ENCODE measurements at places on chromosomes 7 and 10.

DNA sequence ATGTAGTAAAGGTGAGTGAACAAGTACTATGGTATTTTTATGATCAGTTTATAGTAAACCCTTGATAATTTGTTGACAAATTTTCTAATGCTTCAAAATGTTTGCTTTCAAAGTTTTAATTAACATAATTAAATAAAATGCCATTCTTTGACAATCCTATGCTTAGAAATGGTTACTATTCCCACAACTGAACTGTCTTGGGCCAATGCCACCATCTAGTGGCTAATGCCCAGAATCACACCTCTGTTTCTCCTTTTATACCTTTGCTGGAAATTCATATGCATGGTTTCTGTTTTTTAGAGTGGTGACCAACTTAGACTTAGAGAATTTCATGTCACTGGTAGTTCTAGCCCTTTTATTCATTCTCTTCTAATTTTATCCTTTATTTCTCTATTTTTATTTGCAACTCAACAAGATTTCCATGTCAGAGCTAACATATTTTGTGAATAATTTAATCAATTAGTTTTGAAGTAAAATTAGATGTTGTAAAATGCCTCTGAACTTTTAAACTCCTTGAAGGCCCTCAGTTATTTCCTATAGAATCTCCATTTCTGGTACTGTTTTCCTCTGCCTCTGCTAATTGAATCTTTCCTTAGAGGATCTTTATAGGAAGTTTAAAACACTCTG lies 31.1 kb downstream of the PCGF5 start:
- peak; percentile 61 for DNase-seq

GRCh38 chr7:84999450-84999849 lies 187.4 kb downstream of the SEMA3D start:
- no peak for DNase-seq

GRCh38 chr10:70053841-70054288 lies 1.2 kb downstream of the MACROH2A2 start:
- peak; percentile 18 for DNase-seq

DNA sequence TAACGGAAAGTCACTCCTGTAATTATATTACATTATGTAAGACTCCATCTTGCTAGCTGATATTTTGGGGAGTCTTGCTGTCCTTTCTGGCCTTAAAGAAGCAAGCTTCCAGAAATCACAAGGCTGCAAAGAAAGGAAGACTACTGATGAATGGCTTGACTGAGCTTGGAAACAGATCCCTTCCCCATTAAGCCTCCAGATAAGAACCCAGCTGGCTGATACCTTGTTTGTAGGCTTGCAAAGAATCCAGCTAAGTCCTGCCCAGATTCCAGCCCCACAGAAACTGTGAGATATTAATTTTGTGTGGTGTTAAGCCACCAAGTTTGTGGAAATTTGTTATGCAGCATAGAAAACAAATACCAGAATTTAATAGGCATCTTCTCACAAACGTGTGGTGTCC lies 49.9 kb upstream of the TMEM106B start:
- DNase-seq: no peak

DNA sequence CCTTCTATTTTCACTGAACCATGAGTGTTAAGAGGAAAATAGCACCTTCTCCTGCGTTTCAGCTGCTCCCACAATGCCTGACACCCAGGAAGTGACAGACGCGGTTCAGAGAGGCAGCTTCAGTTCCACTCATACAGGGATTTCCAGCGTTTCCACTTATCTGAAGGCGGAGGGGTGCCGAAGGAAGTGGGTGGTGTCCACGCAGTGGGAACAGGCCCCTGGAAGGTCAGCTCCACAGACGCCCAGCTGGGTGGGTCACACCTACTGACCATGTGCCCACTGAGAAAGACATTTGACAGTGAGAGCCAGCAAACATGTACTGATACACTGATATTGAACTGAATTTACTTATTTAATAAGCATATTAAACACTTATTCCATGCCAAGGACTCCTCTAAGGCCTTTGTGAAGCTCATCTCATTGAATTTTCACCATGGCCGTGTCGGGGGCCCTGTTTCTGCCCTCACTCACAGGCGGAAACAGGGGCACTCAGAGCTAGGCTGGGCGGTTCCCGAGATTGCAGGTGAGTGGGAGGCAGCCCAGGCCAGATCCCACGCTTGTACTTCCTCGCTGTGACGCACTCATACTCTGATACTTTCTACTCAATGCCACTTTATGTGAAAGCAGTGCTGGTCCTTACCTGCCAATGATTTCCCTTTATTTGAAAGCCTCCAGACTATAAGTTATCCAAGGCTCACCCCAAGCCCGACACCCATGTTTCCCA lies 96.8 kb downstream of the TCERG1L start:
- DNase-seq: no peak

GRCh38 chr10:31669357-31669756 lies 259.3 kb downstream of the ARHGAP12 start:
- DNase-seq: no peak

GRCh38 chr10:49614242-49615198 lies 683 bp downstream of the CHAT start:
- no peak for DNase-seq

GRCh38 chr7:44498230-44498954 lies 7.9 kb upstream of the NUDCD3 start:
- DNase-seq: no peak

- peak; percentile 32 for DNase-seq
Observed at GRCh38 chr10:108465871-108466641, 1301.5 kb upstream of the SORCS1 start.

DNA sequence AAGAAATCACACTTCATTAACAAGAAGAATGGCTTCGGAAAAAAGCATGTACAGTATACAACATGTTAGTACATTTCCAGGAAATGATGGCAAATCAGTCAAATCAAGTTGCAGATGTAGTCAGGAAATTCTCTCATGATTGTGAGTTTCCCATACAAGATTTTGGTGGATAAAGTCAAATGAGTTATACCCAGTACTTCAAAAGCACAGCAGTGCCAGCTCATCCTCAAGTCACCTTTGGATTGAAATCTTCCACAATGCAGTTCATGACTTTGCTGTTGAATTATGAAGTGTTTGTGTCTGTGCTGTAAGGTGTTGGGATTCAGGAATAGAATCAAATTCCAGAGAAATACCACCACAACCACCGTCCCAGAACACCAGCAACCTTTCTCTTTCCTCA lies 301.3 kb upstream of the BMPER start:
- no peak for DNase-seq

DNA sequence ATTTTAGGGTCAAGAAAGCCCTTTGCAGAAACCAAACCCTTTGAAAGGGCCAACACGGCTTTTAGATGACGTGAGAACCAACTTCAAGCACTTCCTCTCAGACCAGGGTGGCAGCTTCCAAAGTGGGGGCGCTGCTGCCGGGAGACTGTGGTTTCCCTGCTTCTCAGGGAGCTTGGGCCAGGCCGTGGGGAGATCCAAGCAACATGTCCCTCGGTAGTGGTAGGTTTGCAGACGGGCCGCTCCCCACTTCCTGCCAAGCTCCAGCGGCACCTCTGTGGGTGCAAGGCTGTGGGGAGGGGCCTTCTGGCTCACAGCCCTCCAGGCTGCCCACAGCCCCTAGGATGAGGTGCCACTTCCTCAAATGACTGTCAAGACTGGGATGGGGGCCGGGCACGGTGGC lies 132.4 kb downstream of the FAM53B start:
- DNase-seq: no peak

- DNase-seq: no peak
Observed at GRCh38 chr7:107968449-107968848, 34.5 kb downstream of the LAMB1 start.

GRCh38 chr10:34596351-34596750 lies 218.7 kb downstream of the PARD3 start:
- no peak for DNase-seq

DNA sequence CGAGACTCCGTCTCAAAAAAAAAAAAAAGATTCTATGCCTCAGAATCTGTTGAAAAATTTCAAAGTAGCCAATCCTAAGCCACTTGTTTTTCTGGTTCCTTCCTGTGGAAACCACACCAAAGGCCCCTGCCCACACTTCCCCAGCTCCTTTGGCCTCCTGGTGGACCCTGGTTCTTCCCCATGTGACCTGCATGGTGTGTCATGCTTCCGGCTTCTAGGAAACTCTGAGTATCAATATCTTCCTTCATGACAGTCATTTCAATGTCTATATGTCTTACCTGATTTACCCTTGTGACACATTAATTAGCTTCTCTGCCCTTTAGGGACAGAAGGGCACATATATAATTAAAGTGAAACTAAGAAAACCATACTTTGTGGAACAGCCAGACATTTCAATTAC lies 80.4 kb upstream of the GRB10 start:
- no peak for DNase-seq

DNA sequence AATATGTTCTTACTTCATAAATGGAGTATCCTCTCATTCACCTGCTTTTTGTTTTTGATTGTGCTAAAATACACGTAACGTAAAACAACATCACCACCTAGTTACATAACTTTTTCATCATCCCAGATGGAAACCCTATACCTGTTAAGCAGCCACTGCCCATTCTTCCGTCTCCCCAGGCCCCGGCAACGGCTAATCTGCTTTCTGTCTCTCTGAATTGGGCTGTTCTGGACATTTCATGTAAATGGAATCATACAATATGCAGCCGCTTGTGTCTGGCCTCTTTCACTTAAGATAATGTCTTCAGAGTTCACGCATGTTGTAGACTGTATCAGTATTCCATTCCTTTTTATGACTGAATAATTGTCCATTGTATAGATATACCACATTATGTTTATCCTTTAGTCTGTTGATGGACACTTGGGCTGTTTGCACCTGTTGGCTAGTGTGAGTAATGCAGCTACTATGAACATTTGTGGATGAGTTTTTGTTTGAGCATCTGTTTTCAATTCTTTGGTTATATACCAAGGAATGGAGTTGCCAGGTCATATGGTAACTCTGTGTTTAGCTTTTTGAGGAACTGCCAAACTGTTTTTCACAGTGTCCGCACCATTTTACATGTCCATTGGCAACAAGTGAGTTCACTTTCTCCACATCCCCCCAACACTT lies 14.1 kb upstream of the SUN1 start:
- peak; percentile 73 for DNase-seq

DNA sequence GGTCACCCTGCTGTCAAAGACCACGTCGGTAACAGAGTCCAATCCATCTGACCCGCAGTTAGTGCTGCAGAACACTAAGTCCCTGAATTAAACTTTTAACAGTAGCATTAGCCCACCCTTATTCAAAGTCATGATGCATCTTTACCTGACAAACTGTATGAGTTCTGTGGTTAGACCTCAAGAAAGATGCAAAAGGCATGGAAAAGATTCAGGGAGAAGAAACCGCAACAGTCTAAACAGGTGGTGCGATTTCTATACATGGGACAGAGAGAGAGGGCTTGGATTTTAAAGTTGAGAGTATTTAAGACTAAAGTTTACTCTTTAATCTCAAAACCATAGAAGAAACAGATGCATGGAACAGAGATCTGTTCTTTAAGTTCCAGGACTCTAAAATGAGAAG lies 103.3 kb upstream of the NFE2L3 start:
- DNase-seq: no peak

DNA sequence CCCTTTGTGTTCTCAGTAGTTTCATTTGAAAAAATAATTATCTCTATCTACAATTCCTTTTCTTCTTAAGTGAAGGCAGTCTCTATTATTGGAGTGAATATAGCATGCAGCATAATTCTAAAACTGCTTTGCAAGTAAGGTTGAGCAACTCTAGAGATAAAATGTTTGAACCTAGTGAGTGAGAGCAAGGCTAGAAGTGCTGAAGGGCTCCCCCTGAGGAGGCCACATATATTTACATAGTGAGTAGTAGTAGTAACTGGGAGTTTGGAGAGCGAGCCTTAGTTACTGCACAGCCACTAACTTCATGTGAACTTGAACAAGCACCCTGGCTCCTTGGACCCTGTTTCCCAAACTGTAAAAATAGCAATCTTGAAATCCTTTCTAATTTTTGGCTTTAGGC lies 141.5 kb upstream of the DKK1 start:
- no peak for DNase-seq

DNA sequence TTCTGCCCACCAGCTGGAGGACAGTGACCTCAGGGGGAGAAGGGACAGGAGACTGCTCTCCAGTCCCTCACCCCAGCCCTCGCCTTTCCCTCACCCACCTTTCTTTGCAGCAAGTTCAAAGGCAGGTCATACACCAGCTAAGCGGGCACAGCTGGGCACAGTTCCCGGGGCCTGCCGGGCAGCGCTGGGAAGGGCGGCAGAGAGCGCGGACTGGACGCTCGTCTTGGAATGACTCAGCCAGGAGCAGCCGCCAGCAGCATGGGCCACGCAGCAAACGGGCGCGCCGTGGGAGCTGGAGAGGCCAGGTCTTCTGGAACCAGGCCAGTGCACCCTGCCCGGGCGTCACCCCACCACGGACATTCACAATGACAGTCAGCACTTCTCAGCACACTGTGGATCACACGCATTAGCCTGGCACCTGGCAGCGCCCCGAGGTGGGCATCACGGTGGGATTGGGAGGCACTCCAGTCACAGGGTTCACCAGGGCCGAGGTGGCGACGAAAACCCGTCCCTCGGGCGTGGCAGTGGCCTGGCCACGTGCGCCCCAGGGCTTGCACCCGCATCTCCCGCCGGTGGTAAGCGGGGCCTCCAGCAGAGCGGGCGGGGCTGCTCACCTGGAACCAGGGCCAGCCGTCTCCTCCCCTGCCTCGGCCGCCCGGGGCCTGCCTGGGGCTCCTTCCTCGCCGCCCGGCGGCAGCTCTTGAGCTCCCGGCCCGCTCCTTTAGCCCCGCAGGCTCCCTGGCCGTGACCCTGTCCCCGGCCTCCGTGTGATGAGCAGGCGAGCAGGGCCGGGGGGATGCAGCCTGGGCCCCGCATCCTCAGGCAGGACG lies 29.0 kb upstream of the WDFY4 start:
- peak; percentile 73 for DNase-seq

DNA sequence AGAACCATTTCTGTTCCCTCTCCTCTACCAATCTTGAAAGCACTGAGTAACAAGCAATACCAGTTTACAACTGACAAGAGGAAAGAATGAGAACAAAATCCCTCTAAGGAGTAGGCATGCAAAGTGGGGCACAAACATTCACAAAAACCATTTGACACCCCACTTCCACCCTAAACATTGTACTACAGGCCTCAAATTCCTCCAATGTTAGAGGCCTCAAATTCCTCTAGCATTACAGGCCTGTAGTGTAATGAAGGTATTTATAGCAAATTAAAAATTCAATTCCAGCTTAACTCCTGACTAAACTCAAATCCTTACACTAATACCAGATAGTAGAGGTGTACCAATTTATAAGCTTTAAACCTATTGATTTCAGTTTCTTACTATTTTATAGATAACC lies 85.4 kb downstream of the SIRT1 start:
- no peak for DNase-seq

- DNase-seq: no peak
Observed at GRCh38 chr7:28466341-28466740, 54.0 kb downstream of the CREB5 start.
